ENCODE measurements at places on chromosomes 4 and X. TPM values are rescaled to one million over a fixed set of nuclear protein-coding genes. Genes with fewer than 3 reads are reported as not detected.
A peak's percentile ranks its signal among the peaks of the same experiment; 100 is the strongest.

- DNase-seq: no peak
Measured at GRCh38 chr4:5813882-5814255, 79.0 kb downstream of the CRMP1 start.

GRCh38 chrX:23752740-23753415, 9.8 kb upstream of the ACOT9 start:
- DNase-seq: peak; percentile 15

DNA sequence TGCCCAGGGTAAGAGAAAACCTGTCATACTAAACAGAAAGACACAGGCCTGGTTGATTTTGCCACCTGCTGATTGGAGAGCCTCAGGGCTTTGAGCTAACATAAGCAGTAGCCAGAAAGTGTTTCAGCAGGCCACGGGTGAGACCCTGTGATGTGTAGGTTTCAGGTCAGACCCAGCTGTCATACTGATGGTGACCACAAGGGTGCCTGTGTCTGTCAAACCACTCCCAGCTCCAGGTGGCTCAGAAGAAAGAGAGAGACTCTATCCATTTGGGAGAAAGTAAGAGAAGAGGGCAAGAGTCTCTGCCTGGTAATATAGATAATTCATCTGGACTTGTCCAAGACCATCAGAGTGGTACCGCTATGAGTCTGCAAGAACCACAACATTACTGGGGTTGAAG, 72.8 kb upstream of the NLRP2B start:
- DNase-seq: no peak

DNA sequence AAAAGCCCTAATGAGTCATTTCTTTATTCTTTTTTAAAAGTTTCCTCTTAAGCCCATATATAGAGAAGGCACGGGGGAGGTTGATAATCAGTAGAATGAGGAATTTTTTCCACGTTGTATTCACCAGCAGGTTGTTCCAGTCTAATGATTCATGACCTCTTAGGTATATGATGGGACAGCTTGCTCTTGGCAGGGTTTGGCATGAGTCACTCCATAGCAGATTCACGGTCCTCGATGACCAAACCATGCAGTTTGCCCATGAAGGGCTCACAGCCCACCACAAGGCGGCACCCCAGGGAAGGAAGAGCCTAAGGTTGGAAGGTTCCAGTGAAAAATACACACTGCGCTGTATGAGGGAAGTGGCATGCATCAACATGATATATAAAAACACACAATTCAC, 623.8 kb upstream of the DIPK2B start:
- no peak for DNase-seq

GRCh38 chrX:152641996-152642395, 4.3 kb downstream of the GABRQ start:
- DNase-seq: peak; percentile 42

GRCh38 chrX:68842351-68842750, 13.5 kb downstream of the EFNB1 start:
- DNase-seq: no peak

DNA sequence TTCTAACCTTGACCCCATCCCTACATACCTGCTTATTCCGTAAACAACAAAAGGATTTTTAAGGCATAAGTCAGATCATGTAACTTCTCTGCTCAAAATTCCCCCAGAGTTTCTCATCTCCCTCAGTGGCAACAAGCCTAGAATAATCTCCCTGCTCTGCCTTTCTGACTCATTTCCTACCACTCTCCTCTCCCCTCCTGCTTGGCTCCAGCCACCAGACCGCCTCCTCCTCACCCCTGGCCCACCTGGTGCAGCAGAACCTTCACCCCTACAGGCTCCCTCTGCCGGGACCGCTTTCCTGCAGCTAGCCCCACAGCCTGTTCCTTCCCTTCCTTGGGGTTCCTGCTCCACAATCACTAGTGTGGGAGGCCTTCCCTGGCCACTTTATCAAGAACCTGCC, 32.1 kb downstream of the TSPAN5 start:
- no peak for DNase-seq

ZNF280C gene
- polyA plus RNA-seq: 5.0 TPM

GRCh38 chrX:40021647-40022046, 76.1 kb downstream of the BCOR start:
- DNase-seq: no peak

DNA sequence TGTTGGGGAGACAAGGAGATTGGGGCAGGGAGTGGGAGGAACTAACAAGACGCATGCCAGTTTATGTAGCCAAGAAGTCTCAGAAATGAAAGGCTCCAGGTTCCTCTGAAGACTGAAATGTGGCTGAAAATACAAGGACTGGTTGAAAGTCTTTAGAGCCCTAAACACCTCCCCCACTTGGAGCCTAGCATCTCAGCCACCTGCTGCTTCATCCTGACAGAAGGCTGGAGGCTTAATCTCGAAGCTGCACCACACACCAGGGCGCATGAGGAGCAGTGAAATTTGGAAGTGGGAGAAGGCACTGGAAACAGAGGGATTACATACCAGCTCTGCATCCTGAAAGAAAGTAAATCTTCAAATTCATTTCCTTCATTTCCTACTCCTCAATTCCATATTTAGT, 160.7 kb upstream of the FTHL17 start:
- DNase-seq: no peak

LRAT gene
- 7.6 TPM for polyA plus RNA-seq

TMSB15C gene
- 3.8 TPM for polyA plus RNA-seq

GRCh38 chrX:78822157-78822690, 74.7 kb downstream of the LPAR4 start:
- DNase-seq: no peak

C4orf50 gene
- not detected for polyA plus RNA-seq

DNA sequence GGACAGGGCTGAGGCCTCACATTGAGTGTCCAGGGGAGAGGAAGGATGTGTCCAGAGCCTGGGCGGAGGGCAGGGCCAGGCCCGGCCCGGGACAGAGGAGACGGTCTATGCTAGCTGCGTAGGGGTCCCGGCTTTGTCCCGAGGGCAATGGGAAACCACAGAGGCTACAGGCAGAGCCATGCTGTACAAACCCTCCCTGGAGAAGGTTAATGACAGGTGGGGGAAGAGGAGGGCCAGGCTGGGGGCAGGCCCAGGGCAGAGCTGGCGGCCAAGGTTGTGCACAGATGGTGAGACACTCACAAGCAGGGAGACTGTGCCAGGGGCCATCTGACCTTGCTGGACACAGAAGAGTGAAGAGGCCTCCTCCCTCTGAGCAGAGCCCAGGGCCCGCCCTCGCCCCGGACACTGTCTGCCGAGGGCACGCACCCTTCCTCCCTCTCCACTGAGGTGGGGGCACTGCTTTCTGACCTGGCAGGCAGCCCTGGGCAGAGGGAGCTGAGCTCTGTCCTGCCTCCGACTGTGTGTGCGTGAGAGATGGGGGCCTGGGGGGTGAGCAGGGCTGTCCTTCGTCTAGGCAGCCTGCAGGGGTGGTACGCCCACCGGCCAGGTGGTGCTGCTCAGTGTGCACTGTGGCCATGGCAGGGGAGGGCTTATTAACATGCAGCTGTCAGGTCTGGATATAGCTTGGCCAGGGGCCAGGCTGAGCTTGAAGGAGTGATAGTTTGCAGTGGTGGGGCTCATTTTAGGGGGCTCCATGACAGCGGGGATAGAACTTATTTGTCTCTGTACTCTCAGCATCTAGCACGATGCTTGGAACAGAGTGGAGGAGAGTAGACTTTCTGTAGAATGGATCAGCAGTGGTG, 75.7 kb upstream of the LRPAP1 start:
- DNase-seq: no peak

- DNase-seq: no peak
Measured at GRCh38 chrX:1386338-1387127, 5.4 kb downstream of the SLC25A6 start.

DNA sequence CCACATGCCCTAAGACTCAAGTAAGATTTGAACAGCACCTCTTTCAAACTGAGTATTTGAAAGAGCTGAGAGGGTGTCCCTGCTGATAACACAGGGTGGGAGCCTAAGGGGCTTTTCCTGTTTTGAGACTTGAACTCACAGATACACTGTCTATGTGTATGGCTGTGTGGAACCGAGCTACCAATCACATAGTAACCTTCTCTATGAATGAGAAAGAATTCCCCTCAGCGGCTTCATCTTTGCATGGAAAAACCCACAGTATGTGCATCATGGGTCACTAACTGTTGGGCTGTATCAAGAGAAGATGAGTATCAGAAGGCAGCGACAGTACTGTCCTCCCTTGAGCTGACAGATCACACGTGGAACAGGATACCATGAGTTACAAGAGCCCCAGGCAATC, 336.3 kb downstream of the AFF2 start:
- no peak for DNase-seq

DNA sequence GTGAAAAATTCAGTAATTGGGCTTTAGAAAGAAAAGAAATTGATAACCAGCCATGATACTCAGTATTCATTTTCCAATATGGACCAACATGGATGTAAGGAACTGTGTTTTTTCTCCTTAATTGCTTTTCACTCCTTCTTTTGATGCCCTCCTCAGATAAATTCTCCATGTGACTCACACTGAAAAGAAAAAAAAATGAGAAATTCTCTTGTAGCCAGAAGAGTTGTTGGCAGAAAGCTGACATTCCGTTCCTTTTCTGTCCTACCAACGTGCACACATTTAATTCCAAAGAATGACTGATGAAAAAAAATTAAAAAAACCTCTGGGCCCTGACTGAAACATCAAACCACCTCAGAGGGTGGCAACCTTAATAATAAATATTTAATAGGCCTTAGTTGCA, 153.1 kb downstream of the AMELX start:
- DNase-seq: peak; percentile 76

- DNase-seq: no peak
Measured at GRCh38 chr4:11701966-11702725, 273.5 kb upstream of the HS3ST1 start.

DNA sequence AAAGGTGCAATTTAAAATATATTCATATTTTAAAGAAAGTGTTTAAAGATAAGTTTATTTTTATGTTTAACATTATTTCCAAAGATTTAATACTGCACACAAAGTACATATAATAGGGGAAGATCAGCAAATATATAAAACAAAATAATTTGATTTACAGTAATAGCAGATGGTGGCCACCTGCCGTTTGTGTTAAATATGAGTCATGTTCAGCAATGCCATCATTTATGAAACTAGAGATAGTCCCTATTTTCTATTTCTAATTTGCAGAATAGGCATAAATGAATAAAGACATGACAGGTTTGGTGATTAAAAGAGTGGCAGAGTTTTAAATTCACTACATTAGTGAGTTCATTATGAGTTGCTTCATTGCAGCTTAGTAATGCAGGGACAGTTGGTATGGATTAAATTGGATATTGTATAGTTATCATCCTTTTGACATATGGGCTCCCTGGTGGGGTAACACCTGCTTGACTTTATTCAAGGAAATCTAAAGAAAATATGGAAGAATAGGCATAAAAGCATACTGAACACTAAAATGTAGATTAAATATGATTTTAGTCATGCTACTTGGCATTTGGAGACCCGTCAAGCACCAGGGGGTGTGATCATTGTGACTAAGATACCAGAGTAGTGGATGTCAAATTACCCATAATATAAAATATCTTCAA, 78.8 kb upstream of the BANK1 start:
- DNase-seq: no peak

- peak; percentile 84 for DNase-seq
Measured at GRCh38 chrX:104113222-104113965, 1.1 kb downstream of the ZCCHC18 start.

DNA sequence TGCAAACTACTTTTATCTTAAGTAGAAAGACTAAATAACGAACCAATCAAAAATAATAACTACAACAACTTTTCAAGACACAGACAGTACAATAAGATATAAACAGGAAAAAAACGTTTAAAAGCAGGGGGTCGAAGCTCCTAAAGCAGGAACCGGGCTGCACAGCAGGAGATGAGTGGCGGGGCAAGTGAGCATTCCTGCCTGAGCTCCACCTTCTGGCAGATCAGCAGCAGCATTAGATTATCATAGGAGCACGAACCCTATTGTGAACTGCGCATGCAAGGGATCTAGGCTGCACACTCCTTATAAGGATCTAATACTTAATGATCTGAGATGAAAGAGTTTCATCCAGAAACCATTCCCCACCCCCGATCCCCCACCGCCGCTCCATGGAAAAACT, 146.2 kb downstream of the TEX11 start:
- peak; percentile 4 for DNase-seq

DNA sequence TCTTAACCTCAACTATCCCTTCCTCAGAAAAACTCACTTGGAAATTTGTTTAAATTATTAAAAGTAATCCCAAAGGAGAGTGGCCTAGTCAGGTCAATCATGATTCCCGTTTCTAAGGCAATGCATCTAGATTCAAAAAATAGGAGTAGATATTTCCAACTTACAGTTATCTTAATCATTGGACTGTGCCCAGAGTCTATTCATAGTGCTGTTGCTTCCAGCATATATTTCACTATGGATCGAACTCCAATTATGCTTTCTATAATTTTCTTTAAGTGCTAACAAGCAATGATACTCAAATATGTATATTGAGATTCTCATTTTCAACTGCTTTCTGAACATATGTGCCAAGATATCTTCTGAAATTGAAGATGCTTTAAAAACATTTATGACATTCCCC, 229.2 kb upstream of the NWD2 start:
- DNase-seq: no peak

DNA sequence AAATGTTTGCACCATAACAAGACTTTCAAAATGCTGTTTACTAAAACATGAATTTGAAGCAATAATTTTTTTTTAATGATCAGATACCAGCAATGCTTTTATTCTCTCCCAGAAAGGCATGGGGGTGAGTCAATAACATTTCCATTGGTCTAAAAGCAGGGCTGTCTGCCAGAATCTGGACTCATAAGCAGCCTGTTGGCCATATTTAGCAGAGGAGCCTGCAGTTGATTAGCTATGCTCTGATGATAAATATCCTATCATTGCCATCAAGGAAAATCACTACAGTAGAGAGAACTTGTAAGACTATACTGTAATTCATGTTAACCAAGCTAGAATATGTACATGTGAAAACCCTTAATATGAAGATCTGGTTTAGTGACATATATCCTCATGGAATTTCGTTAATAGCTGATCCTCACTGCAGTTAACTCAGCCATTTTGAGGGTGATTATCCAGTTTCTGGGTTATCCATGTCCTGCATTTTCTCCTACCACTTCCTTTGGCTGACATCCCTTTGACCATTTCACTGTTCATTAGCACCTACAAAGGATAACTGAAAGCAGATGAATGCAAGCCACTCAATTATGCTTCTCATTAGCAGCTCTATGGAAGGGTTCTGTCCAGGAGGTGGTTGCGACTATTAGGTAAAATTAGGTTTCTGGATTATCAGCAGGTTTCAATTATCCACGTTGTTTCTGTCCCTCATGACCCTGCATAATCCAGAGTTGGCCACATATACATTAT, 72.9 kb upstream of the DIAPH2 start:
- no peak for DNase-seq
